Cerebellar nuclear complex (tissue), 1 donor: ENCODE measurements at places on chromosomes 6 and 20.

DNA sequence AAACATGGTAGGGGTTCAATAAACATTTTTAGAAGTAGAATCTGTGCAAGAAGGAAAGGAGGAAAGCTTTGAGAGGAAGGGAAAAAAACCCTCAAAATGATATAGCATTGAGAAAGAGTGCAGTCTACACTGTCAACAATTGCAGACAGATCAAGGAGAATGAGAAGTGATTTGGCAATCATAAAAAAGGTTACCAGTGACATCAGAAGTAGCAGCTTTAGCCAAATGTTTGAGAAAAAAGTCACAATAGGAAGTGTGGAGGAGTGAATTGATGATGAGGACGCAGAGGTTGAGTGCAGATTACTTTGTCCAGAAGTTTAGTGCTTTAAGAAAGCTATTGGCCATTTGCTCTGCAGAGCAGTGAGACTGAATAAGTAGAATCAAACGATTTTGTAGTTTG is 155.0 kb downstream of the GJA1 start:
- DNase-seq = no peak

- no peak for DNase-seq
Measured at GRCh38 chr6:53309059-53309900, 39.5 kb downstream of the ELOVL5 start.

- DNase-seq = no peak
Measured at GRCh38 chr6:144593392-144593791, 308.3 kb downstream of the UTRN start.

- no peak for DNase-seq
Measured at GRCh38 chr6:11978169-11978987, 33.7 kb upstream of the HIVEP1 start.

- DNase-seq = no peak
Measured at GRCh38 chr6:14722704-14723103, 523.2 kb upstream of the JARID2 start.

DNA sequence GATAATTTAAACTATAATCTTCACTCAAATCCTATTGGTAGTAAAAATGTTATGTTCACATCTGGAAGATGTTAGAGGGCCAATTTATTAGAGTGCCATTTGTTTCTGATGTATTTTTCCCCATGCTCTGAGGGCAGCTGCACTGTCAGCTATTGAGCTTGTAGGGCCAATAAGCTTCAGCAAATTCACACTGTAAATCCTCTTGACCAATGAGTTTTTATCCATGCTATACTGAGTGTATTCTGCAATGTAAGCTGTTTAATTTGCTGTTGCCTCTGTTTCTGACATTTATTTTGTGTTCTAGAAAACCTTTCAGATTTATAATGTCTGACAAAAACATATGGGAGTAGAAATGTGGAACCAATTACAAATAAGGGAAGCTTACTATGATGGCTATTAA is 62.6 kb downstream of the OGFRL1 start:
- DNase-seq = no peak

GRCh38 chr6:73088138-73088813 is 137.0 kb downstream of the KHDC1L start:
- DNase-seq = no peak

GRCh38 chr6:167027772-167028171 is 28.6 kb downstream of the CEP43 start:
- no peak for DNase-seq

DNA sequence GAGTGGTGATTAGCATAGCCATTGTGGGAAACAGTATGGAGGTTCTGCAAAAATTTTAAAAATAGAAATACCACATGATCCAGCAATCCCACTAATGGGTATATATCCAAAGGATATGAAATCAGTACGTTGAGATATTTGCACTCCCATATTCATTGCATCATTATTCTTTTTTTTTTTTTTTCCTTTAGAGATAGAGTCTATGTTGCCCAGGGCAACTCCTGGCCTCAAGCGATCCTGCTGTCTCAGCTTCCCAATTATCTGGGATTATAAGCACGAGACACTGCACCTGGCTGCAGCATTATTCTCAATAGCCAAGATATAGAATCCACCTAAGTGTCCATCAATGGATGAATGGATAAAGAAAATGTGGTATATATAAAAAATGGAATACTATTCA is 6.9 kb upstream of the MCCD1 start:
- no peak for DNase-seq

GRCh38 chr6:20873425-20874190 is 339.4 kb downstream of the CDKAL1 start:
- no peak for DNase-seq

- no peak for DNase-seq
Measured at GRCh38 chr20:17658648-17658993, 23.4 kb downstream of the RRBP1 start.
